ENCODE measurements at places on chromosomes 5 and 9.

GRCh38 chr5:54738118-54738972 is 220.8 kb downstream of the SNX18 start:
- DNase-seq = no peak

DNA sequence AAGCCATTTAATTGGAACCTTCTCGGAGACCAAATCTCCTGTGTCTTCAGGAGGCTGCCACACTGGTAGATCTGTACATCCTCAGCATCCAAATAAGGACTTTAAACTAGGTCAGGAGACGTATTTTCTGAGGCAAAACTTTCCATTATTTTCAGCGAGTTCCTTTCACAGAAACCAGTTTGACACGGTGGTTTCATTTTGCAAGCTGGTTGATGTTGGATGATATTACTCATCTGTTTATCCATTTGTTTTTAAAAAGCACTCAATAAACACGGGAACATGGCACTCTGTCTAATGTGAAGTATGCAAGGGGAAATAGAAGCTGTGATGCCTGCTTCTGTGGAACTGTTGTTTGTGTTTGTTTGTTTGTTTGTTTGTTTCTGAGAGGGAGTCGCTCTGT is 199.6 kb downstream of the ERCC6L2 start:
- DNase-seq = no peak

- no peak for DNase-seq
These were observed 145.5 kb downstream of the ERCC6L2 start for GRCh38 chr9:96020792-96021550.

GRCh38 chr5:175859916-175860315 is 11.5 kb upstream of the CPLX2 start:
- DNase-seq = no peak

DNA sequence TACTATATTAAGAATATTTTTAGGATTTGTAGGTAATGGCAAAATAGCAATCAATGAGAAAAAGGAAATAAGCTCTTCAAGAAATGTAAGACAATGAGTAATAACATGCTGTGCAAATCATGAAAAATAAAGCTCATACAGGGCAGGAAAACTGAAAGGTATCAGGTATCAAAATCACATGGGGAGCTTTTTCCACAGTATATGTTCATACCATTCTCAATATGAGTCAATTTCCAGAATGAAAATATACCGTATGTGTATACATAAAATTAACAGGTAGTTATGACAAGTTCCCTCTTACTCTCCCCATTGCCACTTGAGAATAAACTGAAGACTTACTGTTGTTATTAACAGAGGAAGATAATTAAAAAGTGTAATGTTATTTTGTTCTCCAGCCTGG is 35.9 kb downstream of the EFCAB9 start:
- no peak for DNase-seq

GRCh38 chr5:35066260-35066795 is 18.6 kb upstream of the AGXT2 start:
- no peak for DNase-seq

DNA sequence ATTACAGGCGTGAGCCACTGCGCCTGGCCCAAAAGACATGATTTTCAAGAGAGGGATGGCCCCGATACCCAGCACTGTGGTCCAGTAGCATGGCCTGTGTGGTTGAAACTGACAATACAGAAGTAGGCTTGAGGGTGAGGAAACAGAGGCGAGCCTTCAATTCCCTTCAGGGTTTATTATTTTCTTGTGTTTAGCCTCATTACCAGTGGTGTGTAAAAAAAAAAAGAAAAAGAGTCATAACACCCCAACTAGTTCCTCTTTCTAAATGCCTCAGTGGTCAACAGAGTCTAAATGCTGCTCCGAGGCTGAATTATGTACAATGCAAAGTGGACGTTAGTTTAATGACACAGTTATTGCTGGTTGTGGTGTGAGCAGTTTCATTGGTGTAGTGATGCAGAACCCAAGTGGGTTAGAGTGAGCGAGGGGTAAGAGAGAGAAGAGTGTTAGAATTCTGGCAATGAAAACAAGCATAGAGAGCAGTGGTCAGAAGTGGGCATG is 58.8 kb downstream of the SNX30 start:
- no peak for DNase-seq

Measured in activated naive CD4-positive, alpha-beta T cell (primary cell).